ENCODE measurements at places on chromosomes 7 and 10.

DNA sequence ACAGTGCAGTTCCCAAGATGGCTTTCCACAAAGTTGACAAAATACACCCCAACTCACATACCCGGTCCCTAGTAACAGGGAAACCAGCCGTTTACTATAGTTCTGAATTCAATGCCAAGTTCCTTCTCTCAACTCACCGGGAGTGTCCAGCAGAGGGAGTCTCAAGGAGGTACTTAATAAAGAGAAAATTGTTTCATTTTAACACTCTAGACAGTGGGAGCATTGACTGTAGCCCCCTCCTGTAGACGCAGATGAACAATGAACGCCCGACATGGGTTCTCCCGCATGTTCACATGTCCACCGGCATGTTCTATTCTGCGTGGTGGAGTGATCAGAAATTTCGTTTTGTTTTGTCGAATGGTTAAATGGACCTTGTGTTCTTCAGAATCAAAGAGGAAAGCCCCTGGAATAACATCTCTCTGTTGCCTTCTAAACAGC, 1.9 kb downstream of the HIPK2 start:
- DNase-seq = peak; percentile 74
- peak overlapping the region; percentile 64 for H3K4me3 ChIP-seq
- H3K27ac ChIP-seq = no peak overlapping the region
- peaks cover 28% of the 10 kb centered on the region for H3K4me1 ChIP-seq

DNA sequence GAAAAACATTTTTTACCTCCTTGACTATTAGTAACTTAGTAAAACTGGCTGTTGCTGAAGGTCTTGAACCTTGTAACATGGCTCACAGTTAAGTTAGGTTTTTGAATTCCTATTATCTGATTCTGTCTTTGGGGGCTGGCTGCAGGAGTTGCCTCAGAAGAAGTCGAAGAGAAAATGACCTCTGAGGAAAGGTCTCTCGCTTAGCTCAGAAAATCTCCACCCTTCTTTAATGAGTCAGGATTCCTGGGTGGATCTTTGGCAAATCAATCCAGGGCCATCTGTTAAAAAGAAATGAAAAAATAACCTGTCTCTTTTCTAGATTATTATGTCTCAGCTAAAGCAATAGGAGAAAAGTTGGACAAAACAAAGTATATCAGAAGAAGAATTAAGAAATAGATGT, 267.8 kb upstream of the SEMA3C start:
- H3K4me1 ChIP-seq = no peaks in the 10 kb centered on the region
- H3K27ac ChIP-seq = no peak overlapping the region

GRCh38 chr7:92987538-92987937, 130.2 kb downstream of the SAMD9 start:
- no peaks in the 10 kb centered on the region for H3K36me3 ChIP-seq
- H3K27ac ChIP-seq = no peak overlapping the region
- no peaks in the 10 kb centered on the region for H3K4me1 ChIP-seq
- H3K4me3 ChIP-seq = no peak overlapping the region
- DNase-seq = no peak
- H3K27me3 ChIP-seq = no peaks in the 10 kb centered on the region

DNA sequence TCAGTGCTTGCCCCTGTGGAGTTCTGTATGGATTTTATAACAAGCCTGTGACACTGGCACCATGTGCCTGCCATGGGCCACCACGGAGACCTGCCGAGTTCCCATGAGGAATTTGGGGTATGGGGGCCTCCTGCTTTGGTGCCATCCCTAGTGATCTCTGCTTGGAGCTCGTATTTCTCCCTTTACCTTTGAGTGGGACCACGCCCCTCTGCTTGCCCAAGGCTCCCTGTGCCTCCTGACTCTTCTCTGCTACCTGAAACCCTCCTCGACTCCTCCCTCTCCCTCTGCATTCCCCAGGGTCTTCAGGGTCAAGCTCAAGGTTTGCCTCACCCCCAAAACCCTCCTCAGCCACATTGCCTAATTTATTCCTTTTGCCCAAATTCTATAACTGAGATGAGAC, 225.0 kb downstream of the BUB3 start:
- no peak for DNase-seq
- H3K4me1 ChIP-seq = no peaks in the 10 kb centered on the region
- H3K4me3 ChIP-seq = no peak overlapping the region
- H3K27me3 ChIP-seq = peaks cover 3% of the 10 kb centered on the region
- no peak overlapping the region for H3K27ac ChIP-seq
- no peaks in the 10 kb centered on the region for H3K36me3 ChIP-seq

DNA sequence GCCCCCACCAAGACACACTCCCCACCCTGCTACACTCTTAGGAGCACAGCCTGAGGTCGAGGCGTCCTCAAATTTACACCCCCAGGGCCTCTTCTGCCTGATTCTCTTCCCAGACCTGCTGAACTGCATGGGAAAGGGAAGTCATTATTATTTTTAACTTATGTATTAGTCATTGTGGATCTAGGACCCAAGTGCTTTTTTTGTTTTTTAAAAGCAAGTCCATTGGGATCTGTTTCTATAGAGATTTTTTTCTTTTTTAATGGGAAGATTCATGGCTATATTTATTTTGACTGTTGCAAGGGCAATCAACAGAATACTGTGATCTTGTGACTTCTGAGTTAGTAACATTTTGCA, 203.8 kb downstream of the ZMYND11 start:
- no peaks in the 10 kb centered on the region for H3K36me3 ChIP-seq
- H3K4me3 ChIP-seq = no peak overlapping the region
- peaks cover 11% of the 10 kb centered on the region for H3K4me1 ChIP-seq
- H3K27ac ChIP-seq = no peak overlapping the region

Data from DND-41 (cell line).